ENCODE measurements at places on chromosomes 7 and 10.
A peak's percentile ranks its signal among the peaks of the same experiment; 100 is the strongest.

DNA sequence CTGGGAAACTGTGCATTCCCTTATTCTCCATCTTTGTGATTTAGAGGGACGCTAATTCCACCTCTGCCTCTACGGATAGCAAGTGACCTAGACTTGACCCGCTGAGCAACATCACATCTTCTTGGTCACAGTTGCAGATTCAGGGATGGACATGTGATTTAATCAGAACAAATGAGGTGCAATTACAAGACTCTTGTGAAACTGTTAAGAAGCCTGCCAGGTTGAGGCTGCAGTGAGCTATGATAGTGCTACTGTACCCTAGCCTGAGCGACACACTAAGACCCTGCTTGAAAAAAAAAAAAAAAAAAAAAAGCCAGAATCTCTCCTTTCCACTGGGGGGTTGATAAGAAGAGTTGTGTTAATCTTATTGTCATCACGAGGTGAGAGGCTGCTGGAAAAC lies 14.4 kb downstream of the MPLKIP start:
- DNase-seq: no peak

DNA sequence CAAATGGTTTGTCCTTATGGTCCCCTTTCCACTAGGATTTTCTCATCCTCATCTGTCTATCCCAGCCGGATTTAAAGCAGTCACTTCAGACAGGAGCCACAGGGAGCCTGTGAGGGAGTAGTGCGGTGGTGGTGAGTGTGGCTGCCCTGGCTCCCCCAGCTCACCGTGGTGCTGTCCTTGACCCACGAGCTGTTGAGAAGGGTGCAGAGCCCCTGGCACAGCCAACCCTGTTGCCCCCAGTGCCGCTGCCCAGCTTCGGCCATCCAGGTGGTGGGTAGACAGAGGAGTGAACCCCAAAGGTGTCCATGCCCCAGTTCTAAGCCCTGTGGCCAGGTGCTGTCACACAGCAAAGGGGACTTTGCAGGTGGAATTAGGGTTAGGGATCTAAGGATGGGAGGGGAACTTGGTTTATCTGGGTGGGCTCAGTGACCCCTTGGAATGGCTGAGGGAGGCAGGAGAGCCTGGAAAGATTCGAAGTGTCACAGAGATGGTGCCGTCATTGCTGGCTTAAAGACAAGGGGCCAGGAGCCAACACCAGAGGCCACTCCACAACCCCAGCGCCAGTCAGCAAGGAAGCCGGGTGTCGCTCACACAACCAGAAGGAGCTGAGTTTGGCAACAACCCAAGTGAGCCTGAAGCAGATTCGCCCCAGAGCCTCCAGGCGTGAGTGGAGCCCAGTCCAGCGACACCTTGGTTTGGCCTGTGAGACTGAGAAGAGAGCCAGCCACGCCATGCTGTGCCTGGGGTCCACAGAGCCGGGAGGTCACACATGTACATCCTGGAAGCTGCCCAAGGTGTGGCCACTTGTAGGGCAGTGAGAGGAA lies 142.4 kb downstream of the ADCY1 start:
- DNase-seq: no peak

DNA sequence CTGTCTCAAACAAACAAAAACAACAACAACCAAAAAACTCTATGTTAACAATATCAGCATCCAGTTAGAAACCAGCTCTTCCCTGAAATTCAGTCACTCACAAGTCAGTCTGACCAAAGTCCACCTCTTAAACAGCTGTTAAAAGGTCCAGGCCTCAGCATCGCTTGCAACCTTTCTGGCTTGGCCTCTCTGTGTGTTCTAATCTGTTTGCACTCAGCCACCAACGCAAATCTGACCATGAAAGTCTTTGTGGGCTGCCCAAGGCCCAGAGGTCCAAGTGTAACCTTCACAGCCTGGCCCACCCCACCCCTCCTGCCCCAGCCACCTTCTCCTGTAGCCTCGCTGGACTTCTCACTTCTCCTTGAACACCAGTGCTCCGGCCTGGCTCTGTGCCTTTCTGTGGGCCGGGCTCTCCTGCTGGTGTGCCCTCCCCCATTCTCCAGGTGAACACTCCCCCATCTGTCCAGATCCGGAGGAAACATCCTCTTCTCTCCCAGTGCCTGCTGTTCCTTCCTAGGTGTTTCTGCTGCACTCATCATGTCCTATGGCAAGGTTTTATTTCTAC lies 72.2 kb upstream of the EFCAB10 start:
- DNase-seq: no peak

- DNase-seq: peak; percentile 5
These were observed 247.9 kb upstream of the PCDH15 start for GRCh38 chr10:55048830-55049498.

DNA sequence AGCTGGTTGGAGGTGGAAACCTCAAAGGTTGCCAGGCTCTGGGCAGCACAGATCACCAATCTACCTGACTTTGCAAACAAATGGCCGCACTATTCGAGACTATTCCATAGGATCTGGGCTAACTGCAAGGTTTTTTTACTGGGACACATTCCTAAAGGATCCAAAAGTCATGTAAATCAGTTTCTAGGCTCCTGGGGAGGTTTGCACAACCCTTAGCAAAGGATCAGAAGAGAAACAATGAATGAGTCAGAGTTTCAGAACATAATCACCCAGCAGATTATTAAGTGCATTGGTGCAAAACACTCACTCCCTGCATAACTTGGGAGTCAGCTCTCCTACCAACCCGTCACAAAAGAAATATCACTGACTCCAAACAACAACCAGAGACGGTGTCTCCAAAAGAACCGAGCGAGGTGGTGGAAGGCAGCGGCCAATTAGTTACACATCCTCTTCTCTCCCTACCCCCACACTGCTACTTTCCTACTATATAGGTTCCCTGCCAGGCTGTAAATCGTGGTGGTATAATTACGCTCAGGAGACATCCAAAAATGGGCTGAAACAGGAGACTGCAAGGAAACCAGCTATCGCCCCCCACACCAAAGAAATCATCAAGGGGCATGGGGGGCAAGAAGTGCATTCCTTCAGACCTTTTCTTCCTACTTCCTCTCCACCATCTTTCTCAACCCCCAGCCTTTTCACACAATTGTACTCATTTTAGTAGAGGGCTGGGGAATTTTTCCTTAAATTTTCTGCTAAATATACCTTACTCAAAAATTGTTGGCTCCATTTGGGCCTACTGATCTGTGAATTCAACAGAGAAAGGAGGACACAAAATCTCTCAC lies 3.2 kb downstream of the UBE2H start:
- DNase-seq: peak; percentile 44

- no peak for DNase-seq
These were observed 8.3 kb upstream of the ASZ1 start for GRCh38 chr7:117435475-117436043.

DNA sequence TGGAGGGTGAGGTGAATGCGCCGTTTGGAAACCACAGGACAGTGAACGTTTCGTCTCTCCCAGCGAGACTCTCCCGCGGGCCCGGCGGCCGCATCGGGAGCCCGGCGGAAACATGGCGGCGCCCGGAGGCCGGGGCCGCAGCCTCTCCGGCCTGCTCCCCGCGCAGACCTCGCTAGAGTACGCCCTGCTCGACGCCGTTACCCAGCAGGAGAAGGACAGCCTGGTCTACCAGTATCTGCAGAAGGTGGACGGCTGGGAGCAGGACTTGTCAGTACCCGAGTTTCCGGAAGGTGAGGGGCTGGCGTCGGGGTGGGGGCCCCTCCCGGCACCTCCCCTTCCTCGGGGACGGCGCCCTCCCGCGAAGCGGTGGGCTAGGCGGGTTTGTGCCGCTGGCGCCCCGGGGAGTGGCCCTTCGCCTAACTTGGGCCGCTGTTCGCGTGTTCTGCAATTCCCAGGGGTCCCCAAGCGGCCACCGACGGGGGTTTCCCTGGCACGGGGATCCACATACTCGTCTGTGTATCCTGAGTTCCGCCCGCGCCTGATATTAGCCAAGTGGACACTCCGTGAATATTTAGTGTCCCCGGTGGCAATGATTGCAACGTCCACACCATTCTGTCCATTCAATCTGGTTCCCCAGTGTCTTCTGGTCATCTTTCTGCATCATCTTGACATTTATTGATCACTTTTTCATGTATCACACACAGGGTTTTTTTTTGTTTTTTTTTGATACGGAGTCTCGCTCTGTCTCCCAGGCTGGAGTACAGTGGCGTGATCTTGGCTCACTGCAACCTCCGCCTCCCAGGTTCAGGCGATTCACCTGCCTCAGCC lies 514 bp downstream of the NHLRC2 start:
- DNase-seq: peak; percentile 38

DNA sequence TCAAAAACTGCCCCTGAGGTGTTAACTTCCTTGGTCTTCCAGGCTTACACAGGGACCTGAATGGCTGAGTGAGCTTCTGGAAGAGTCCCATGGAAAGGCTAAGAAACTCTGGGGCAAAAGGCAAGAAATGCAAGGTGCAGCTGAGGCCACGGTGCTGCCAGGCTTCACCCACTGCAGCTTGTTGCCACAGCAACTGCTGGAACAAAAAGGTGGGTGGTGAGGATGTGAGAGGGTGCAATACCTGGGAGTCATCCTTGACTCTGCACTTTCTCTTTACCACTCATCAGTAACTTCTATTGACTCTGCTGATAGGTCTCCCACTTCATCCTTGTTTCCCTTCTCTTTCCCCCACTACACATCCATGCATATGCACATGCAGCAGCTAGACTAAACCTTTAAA lies 258.6 kb downstream of the BMPER start:
- DNase-seq: no peak

GRCh38 chr7:9681284-9681683 lies 1247.9 kb downstream of the NXPH1 start:
- DNase-seq: no peak

GRCh38 chr7:156195276-156195675 lies 383.0 kb upstream of the SHH start:
- DNase-seq: no peak

DNA sequence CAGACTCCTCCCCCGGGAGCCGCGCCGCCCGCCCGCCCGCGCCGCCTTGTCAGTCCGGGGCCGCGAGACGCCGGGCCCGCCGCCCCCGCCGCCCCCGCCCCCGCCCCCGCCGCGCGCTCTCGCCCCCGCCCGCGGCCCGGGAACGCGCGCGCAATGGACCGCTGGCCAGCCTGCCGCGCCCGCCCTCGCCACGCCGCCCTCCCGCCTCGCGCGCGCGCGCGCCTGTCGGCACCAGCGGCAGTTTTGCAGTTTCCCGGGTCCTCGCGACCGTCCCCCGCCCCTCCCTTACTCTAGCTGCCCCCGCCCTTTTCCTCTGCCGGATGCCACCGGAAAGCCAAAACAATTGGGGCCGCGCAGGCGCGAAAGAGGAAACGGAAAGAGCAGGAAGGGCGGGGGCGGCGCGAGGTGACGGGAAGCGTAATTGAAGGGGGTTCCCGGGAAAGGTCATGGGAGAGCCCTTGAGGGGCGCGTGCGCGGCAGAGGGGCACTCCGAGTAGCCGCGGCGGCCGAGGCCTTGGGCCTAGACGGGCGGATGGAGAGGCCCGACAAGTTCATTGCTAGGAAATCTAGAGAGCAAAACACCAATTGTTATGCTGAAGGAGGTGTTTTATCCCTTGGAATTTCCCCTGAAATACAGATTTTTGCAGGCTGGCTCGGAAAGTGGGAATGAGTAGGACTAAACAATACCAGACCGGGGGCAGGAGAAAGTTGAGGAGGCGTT lies 400 bp upstream of the KBTBD2 start:
- DNase-seq: peak; percentile 96

DNA sequence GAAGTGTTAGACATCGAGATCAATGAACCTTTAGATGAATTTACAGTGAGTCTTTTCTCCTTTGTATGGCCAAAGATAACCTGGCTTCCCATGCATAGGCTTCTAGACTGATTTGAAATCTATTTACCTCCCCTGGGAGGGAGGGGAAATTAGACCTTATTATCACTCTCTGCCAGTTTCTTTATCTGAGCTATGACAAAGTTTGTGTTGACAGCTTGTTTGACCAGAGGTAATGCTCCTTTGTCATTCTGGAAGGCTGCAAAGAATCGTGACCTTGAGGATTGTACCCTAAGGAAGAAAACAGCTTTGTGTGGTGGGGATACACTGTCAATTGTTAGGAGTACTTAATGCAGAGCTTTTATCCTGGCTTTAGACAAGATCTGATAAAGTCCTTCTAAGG lies 36.4 kb downstream of the RBM33 start:
- no peak for DNase-seq

GRCh38 chr7:37342176-37342687 lies 106.4 kb downstream of the ELMO1 start:
- DNase-seq: no peak

DNA sequence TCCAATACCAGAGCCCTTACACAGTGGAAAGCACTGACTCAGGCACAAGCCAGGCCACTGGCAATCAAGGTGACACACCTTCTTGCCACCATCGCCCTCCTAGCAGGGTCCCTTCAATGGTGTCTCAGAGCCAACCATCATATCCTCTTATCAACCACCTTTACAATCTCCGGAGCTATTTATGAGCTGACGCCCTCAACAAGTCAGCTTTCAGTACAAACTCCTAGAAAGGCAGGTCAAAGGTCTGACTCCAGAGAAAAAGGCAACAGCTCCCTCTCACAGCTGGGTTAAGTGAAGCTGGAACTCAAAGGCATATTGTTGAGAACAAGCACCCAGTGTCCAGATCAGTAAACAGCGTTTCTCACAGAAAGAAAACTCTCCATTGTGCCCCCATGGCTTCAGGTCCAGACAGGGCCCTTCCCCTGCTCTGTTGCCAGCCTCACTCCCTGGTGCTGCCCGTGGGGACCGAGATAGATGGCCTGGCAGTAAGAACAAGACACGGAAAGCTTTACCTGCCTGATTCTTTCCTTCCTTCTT lies 2.4 kb downstream of the ZNF3 start:
- DNase-seq: peak; percentile 86

DNA sequence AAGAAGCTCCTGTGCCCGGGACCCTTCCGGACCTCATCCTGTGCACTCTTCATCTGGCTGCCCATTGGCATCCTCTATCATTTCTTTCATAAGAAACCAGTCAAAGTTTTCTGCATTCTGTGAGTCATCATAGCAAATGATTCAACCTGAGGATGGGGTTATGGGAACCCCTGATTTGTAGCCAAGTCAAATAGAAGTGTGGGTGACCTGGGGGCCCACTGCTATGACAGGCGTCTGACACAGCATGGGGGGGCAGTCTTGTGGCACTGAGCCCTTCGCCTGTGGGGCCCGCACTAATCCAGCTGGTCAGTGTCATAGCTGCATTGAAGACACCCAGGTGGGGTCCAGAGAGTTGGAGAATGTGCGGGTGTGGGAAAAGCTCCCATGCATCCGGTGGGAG lies 230.4 kb downstream of the USP6NL start:
- DNase-seq: no peak

DNA sequence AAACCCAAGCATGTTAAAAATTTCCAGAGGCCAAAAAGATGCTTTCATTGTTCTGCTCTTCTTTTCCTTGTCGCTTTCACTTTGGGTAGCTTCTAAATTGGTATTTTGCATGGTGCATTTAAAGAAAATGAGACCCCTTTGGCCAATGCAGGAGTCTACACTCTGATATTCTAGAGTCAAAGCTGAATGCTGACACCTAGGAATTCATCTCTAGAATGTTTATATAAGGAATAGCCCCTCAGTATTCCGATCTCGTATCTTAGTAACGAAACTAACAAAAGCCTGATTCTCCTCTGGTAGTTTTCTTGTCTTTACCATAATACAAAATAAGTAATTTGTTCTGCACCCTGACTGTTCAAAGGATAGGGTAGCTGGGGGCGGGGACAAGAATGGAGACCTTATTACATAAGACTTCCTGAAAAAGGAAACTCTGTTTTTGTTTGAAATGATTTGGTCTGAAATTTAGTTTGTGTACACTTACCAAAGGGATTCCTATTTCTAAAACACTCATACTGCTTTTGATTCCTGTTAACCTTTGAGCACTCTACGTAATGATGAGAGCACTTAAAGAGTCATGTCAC lies 17.1 kb downstream of the IKZF1 start:
- no peak for DNase-seq
